ELR (cell line): ENCODE measurements at places on chromosomes 11 and 22.

GRCh38 chr11:27187848-27188621, 147.4 kb downstream of the BBOX1 start:
- DNase-seq, result no peak

DNA sequence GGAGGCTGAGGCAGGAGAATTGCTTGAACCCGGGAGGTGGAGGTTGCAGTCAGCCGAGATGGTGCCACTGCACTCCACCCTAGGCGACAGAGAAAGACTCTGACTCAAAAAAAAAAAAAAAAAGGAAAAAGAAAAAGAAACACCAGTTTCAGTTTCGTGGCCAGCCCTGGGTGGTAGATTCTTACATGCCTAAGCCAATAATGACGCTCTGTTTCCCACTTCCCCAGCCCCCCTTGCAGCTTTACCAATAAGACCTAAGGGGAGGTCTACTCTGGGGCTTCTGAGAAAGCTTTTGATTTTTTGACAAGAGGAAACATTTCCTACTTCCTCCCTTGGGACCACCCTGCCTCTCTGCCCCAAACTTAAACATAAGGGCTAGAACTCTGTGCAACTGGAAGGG, 30.0 kb upstream of the PTPRJ start:
- DNase-seq, result no peak

DNA sequence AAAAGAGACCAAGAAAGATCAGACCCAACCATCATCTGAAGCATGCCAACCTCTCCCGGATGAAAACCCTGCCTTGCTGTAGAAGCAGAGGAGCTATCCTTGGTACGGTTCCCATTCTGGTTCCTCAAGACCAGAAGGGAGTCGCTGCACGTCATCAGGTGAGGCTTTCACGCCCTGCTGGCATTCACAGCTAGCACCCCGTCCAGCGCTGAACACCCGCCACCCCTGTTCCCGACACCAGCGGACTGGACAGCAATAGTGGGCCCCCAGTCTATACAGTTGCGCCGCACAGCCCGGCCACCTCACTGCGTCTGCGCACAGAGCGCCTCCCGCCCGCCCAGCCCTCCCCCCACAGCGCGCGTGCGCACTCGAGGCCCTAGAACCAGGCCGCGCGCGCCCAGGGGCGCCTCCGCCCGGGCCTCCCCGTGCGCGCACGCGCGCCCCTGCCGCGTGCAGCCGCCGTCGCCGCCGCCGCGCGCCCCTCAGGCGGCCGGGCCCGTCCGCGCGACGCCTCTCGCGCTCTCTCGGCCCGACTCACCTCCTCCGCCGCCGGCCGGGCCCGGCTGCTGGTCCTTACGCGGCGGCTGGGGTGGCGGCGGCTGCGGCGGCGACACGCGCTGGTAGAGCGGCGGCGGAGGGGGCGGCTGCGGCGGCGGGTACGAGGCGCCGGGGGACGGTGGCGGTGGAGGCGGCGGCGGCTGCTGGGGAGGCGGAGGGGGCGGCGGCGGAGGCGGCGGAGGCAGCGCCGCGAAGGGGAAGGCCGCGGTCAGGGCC, 706 bp downstream of the SF1 start:
- DNase-seq, result peak; percentile 81

GRCh38 chr11:88886796-88887195, 179.0 kb downstream of the GRM5 start:
- peak; percentile 72 for DNase-seq

GRCh38 chr22:49634006-49634772, 193.5 kb downstream of the BRD1 start:
- no peak for DNase-seq

DNA sequence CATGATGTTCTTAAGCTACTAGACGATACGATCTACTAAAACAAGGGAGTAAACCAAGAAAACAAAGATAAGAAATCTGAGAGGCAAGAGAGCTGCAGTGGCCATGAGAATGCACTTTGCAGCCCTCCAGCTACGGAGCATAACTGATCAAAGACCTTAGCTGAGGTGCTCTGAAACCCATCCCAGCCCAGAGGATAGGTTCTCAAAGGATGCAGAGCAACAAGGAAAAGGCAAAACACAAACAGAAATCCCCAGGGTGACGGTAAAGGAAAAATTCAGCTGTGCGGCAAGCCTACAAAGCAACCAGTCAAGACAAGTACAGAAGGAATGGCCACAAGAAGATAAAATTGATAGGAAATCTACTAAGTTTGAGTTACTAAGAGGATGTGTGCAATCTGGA, 32.5 kb upstream of the CFAP300 start:
- DNase-seq, result no peak

DNA sequence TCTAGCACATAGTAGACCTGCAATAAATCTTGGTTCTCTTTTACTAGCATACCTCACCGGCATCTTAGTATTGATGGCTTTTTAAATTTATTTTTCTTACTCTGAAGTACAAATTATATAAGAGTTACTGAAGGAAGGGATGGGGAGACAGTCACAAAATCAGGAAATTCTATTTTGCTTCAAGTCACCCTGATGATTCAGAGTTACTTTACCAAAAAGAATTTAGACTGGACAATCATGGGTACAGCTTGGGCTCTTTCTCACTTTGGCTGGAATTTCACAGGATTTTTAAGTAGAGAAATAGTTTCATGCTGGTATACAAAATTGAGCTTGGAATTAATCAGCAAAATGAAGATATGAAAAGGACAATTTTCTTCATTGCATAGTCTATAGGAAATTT, 919.2 kb downstream of the METTL15 start:
- DNase-seq, result no peak

DNA sequence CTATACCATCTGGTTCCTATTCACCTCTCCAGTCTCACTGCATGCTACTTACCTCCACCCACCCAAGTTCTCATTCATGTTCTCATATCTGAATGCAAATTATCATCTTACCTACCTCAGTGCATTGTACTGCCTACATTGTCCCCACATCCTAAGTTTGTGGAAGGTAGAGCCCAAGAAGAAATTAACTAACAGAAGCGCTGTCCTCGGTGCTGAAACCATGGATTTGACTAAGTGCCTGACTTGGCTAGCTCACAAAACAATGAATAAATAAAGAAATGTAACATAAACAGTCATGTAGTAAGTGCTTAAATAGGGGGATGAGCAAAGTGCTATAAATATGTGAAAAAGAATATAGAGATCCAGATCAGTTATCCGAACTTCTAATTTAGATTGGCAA, 63.2 kb downstream of the GRIA4 start:
- peak; percentile 64 for DNase-seq

- no peak for DNase-seq
Observed at GRCh38 chr11:112580864-112581263, 320.2 kb upstream of the PLET1 start.

GRCh38 chr11:102599642-102600261, 25.4 kb downstream of the MMP20 start:
- peak; percentile 96 for DNase-seq

DNA sequence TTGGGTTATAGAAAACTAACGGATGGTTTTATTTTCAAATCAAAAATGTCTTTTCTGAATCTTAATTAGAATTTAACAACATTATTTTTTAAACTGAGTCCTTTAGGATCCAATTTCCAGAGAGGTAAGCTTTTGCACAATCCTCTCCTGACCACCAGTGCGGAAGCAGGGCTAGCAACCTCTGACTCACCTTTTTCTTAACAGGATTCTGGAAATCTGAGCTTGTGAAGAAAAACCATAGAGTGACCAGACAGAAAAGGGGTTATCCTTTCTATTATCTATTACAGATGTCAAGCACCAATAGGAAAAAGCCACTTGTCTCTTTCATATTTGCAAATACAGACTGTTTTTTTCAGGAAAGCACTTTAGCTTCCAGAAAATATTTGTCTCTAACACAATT, 25.3 kb downstream of the ALG9 start:
- peak; percentile 77 for DNase-seq

DNA sequence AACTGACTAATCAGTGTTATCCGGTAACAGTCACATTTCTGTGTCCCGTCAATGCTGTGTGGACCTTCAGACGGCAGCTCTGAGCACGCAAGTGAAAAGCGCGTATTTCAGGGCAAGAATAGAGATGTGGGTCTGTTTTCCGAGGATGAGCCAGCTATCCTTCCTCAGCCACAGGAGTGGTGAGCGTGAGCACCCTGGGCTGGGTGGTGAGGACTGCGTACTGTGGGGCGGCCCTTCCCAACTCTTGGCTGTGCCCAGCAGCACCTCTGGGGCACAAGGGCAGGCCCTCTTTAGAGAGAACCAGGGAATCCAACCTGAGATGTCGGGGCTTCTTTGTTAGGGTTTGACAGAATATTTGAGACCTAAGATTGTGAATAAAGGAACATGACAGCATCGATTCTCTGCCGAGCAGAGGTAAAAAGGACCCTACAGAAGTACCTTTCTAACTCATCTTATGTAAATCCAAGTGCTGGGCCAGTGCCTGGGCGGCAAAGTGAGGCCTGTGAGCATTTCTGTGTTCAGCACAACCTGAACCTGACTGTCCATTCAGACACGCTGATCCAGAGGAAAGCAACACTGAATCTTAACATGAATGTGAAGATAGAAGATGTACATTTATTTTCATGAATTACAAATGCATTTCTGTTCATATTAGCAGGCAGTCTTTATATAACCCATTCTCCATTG, 26.5 kb upstream of the YPEL1 start:
- DNase-seq, result no peak

- no peak for DNase-seq
Observed at GRCh38 chr22:25348391-25348790, 129.0 kb downstream of the CRYBB2 start.

DNA sequence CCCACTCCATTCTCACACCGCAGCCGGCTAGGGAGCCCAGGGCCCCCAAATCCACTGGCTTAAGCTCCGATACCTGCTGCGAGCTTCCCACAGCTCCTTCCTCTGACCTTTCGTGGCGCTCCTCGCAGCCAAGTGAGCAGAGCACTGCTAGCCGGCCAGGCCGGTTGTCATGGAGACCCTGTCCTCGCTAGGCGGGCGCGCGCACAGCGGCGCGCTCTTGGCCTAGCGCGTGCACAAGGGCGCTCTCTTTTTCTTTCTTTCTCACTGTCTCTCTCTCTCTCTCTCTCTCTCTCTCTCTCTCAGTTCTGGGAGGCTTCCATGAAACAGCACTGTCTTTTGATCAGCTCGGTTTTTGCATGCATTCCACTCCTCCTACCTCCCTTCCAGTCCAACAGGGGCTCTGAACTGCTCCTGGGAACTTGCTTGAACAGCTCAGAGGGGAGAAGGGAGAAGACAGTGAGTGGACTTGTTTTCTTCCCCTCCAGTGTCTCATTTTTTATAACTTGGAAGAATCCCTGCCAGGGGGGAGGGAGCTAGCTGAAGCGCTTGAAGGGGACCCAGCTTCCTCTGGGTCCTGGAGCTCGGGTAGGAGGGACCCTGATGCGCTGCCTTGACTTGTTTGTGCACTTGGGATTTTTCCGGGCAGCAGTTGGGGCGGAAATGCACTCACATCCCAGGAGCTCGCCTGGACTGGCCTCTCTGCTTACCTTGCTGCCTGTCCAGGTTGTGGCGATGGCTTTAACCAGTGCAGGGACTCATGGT, 100.3 kb upstream of the AKIP1 start:
- peak; percentile 83 for DNase-seq

DNA sequence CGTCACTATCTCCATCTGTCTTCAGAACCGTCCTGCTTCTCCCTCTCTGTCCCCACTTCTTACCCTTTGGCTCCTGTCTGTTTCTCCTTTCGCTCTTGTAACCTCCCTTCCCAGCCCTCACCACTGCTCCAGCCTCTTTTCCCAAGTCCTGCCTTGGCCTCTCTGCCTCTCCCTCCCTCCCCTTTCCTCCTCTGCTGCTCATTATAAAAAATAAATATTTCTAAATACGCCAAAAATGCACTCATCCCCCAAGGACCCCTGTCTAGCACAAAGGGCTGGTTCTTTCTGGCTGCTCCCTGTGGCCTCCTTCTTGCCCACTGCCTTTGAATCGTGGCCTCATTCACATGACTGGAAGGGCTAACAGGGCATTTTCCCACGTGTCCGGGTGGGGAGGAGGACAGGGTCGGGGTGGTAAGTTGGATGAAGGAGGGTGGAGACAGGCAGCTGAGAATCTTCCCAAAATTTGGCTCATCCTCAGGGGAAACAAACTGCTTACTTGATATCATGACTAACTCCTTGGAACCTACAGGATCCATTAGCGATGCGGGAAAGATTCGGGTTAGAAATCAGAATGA, 26.4 kb upstream of the OAF start:
- DNase-seq, result no peak

DNA sequence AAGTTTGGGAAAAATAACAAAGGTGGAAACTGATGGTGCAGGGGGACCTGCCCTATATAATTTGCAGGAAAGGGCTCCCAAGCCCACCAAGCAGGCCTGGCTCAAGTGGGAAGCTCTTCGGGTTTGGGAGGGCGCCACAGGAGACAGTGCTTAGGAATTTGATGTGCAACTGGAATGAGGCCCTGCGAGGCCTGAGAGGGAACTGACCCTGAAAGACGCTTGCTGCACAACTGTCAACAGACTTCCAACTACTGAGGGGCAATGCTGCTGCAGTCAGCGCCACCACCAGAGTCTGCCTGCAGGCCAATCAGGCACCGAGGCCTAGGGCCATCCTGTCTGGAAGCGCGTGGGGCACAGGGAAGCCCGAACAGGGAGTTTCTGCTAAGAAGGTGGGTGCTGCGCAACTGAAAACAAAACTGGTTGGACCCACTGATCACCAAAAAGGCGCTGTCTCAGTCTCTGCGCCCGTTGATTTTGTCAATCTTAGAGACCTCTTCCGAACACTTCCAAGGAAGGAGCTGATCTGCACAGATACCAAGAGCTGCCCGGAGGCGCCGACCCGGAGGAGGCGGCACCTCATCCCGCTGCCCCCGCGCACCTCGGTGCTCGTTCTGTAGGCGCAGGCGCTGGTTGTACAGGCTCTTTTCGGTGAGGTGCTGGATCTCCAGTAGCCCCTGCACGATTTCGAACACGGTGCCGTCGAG, 667 bp downstream of the DGCR6L start:
- peak; percentile 48 for DNase-seq

GRCh38 chr11:44270403-44271273, 39.3 kb downstream of the ALX4 start:
- DNase-seq, result no peak

DNA sequence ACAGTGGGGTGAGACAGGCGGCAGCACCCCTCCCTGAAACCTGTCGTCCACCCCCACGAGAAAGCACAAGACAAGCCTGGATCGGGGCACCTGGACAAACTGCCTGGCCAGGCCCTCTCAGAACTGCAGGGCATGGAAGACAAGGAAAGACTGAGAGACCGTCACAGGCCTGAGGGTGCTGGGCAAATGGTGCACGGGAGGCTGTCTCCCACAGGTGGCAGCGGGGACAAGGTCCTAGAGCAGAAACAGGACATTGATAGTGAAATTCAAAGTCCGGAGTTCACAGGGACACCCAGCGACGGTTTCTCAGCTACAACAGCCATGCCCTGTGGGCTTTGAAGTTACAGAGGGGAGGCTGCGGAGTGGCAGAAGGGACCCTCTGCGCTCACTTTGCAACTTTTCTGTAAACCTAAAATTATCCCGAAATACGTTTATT, 20.6 kb downstream of the DRD4 start:
- no peak for DNase-seq

DNA sequence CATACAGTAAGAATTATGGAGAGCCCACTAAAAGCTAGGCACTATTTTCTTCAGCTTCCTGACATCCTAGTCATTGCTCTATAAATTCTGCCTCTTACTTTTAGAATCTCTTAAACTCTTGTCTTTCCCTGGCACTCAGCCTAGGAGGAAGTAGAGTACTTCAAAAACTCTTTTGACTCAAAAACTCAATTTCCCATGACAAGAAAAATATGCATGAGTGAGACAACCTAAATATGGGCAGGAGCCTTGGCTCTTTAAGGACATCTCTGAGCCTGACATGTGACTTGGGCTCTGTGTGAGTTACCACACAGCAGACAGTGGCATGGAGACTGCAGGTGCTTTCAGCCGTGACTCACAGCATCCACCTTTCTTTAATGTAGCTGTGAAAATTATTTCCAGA, 97.5 kb upstream of the CCDC179 start:
- no peak for DNase-seq

- no peak for DNase-seq
Observed at GRCh38 chr22:43262990-43263644, 76.2 kb upstream of the TTLL12 start.
